Hepatocyte (in vitro differentiated cells): ENCODE measurements at places on chromosomes 4 and X. TPM values are rescaled to one million over a fixed set of nuclear protein-coding genes. Genes with fewer than 3 reads are reported as not detected.
A peak's percentile ranks its signal among the peaks of the same experiment; 100 is the strongest.

- DNase-seq, result no peak
Measured at GRCh38 chr4:24453951-24454350, 130.4 kb downstream of the DHX15 start.

- DNase-seq, result no peak
Measured at GRCh38 chr4:36189511-36190226, 54.6 kb downstream of the ARAP2 start.

DNA sequence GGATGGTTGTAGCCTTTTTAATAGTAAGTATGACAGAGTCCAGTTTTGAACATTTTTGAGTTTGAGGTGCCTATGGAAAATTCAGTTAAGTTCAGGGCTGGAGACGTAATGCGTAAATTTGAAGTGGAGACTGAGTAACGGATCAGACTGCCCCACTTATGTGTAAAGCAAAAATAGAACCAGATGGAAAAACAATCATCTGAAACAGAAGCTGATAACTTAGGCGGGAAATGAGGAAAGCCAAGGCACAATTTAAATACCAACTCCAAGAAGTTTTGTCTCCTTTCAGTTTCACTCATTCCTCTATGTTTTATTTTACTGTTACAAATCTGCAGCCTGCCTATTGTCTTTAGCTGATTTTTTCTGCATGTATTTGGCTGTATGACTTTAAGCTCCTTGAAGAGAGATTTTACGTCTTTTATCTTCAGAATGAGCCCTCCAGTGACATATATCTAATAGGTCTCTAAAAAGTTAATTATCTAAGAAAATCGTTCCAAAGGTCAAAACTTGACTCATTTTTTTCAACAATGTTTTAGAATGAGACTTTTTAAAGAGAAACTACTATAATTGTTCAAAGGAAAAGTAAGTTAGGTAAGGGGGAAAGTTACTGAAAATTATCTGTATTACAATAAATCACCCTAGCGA is 1.1 kb downstream of the SGCB start:
- DNase-seq, result no peak

GRCh38 chr4:71944956-71945355 is 86.8 kb upstream of the NPFFR2 start:
- DNase-seq, result no peak

GRCh38 chr4:145760961-145761929 is 81.3 kb downstream of the C4orf51 start:
- no peak for DNase-seq

DNA sequence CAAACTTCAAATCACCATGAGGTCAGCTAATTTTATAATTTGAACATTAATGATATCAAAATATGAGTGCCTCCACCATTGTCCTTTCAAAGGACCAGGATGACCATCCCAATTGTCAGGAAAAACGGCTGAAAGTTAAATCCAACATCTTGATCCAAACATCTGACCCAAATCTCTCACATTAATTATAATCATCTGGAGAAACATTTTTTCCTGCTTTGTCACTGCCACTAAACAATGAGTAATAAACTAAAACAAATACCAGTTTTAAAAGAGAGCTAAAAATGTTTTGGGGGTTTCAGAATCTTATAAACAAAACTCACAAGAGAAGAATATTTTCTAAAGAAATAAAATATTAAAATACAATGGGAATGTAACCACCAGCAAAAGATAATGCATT is 45.7 kb upstream of the NDST4 start:
- no peak for DNase-seq

DNA sequence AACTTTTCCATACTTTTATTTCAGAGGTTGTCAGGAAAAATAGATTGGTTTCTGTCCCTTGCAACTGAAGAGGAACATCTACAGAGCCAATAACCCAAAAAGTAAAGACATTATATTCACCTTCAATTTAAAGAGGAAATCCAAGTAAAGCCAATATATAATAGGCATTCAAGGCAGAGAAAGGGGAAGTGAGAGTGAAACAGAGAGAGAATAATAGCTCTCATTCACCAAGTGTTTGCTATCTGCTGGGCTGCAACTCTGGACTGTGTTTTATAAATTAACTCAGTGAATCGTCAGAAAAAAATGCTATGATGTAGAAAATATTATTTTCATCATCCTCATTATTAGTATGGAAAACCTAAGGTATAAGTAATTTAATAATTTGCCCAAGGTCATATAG is 448.5 kb downstream of the TRAM1L1 start:
- DNase-seq, result no peak

GRCh38 chrX:78769101-78769755 is 21.7 kb downstream of the LPAR4 start:
- DNase-seq, result no peak

GRCh38 chr4:104365618-104366017 is 129.1 kb downstream of the CXXC4 start:
- DNase-seq, result no peak

- no peak for DNase-seq
Measured at GRCh38 chrX:155997436-155997835, at the start of gene IL9R. TSS of gene IL9R (plus strand) at chrX:155997696. CDS start at chrX:155997760, 64 bp downstream.

DNA sequence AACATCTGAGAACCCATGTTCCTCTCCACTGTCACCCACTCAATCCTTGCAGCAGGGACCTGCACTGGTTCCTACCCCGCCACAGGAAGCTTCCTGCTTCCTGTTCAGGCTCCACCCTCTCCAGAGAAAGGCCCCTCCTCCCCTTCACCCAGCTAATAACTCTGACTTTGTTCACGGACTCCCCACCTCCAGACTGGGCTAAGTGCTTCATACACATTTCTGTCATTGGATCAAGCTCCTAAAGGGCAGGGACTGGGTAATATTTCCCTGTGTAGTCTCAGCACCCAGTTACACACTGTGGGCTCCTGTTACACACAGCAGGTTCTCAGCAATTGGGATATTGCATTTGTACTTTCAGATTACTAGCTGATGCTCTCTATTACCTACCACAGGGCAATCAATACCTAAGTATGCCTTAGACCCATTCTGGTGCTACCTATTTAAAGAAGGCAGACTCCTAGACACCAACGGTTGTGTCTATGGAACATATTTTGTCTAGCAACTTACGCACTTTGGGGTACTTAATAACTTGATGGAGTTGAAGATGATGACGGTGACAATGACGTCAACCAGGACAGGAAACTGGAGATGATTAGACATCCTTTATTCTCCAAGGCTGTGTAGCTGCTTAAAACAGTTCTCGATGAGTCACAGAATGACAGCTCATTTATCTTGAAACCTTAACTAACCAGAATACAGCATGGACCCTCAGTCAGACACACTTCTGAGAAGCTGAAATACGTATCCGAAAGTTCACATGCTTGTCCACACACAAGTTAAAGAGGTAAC is 58.1 kb downstream of the MAML3 start:
- DNase-seq, result peak; percentile 44

- DNase-seq, result no peak
Measured at GRCh38 chr4:187612301-187612700, 383.3 kb upstream of the ZFP42 start.

DNA sequence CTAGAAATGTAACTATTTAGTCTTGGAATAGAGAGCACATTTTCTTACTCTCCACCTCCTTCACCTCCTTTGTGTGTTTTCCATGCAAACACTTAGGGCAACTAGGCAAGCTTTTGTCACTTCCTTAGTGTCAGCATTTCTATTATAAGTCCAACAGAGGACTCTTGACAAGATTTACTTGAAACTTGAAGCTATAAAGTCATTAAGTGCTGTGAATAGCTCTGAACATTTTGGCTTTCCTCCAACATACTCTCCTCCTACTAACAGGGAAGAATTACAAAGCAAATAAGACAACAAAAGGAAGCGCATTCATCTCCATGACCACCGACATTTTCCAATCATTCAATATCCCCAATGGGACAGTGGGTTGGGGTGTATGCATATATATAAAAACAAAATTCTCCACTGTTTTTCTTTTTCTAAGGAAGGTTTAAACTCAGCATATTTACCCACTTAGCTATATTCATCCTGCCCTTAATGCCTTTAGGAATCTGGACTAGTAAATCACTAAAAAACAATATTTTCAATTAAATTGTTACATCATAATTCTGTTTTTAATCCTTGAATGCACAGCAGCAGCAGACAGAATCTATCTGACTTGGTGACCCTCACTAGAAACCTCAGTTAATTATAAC is 264.6 kb downstream of the SNCA start:
- DNase-seq, result peak; percentile 35

DNA sequence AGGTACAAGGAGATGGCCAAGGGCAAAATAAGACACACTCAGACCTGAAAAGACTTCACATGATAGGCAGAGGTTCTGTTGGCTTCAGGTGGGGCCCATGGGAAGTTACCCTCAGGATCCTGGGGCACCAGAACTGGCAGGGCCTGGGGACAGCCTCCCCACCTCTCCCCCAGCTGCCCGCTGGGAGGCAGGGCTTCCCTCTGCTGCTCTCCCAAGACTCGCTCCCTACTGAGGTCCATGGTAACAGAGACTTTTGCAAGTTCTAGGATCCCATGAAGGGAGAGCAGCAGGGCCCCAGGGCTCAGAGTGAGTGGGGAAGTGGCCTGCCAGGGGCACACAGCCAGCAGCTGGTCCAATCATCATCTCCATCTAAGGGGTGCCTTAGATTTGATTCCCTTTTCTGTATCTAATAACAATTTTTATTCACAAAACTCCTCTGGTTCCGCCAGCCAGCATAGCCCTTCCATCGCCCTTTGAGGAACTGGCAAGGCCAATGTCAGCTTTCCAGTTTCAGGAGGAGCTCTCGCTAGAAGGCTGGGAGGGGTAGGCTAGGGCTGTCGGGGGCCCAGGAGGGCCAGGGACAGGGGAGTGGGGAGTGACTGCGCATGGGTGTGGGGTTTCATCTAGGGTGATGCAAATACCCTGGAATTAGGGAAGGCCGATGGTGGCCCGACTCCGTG is 78.2 kb downstream of the SLC2A9 start:
- no peak for DNase-seq

- no peak for DNase-seq
Measured at GRCh38 chr4:155419266-155419665, 42.5 kb upstream of the MAP9 start.

GRCh38 chr4:17597517-17597916 is 16.9 kb upstream of the MED28 start:
- DNase-seq, result peak; percentile 42

DNA sequence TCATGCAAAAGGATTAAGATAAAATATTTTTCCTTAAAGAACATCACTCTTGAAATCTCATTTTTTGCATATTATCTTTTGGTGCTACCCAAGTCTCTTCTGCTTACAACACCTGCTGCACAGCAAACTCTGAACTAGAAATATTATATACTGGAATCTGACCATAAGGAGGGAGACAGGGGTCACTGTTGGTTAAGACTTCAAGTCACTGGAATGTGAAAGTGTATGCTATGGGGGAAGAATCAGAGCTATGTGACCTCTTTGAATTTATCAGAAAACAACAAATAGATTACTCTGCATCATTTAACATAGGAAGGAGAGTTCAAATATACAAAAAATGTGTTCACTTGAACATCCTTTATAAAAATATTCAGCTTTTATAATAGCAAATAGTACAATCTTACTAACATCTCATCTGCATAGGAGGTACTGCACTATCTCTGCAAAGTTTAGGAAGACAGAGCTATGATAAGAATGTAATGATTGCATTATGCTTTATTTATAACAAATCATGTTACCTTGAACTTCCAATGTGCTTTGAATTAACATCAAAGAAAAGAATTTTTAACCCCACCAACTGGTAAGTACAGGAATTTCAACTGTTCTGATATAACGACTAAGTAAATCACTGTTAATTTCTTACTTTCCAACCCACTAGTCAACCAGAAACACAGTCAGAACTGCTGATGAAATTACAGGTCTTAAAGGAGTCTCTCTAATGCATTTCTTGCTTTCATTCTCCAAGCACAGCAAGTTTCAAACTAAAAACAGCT is 69.8 kb downstream of the ZNF827 start:
- DNase-seq, result no peak

GRCh38 chrX:69109036-69109663 is 56.1 kb downstream of the PJA1 start:
- no peak for DNase-seq

- DNase-seq, result no peak
Measured at GRCh38 chr4:25884031-25884782, 21.4 kb upstream of the SEL1L3 start.

DNA sequence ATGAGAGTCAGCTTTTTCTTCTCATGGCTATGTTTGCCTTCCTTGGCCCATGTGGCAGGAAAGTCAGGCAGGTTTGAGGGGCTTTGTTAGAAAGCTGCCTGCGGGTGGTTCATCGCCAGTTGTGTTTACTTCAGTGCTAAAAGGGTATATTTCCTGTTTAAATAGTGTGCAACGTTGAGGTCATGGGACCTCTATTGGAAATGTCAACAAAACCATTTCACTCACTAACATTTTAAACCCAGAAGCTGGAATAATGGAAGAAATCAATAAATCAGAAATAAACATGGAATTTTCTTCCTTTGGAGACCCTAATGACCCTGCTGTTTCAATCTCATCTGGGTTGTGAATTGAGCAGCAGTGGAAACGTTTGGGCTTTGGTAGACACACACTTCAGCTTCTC is 185.8 kb downstream of the ANKRD50 start:
- no peak for DNase-seq

- no peak for DNase-seq
Measured at GRCh38 chrX:138877746-138878145, 166.2 kb upstream of the FGF13 start.

- no peak for DNase-seq
Measured at GRCh38 chr4:11488657-11489452, 60.2 kb upstream of the HS3ST1 start.

GRCh38 chrX:100379388-100379986 is 30.6 kb downstream of the PCDH19 start:
- DNase-seq, result peak; percentile 38

DNA sequence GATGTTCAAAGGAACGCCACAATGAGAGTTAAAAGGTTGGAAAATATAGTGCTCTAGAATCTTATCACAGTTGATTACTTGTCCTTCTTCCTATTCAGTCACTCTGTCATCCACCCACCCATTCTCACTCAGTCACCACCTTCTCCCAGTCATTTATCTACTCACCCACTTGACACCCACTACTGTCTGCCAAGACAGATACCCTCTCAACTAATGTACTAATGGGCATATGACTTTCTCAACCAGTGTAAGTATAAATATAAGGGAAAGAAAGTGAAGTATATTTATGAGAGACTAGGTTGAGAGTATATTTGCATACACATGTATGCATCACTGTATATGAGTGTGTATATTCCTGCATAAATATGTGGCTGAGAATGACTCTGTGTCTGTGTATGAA is 20.0 kb downstream of the MID2 start:
- no peak for DNase-seq

The IRS4 gene
- 0.70 and 1.0 TPM in 2 replicates for total RNA-seq

The FGF13 gene
- total RNA-seq, result 9.5 and 12.5 TPM in 2 replicates

The MSX1 gene
- 25.4 and 25.7 TPM in 2 replicates for total RNA-seq

The STK32B gene
- total RNA-seq, result 1.6 and 3.9 TPM in 2 replicates

The SOD3 gene
- 5.1 and 7.5 TPM in 2 replicates for total RNA-seq

The TEX13D gene
- not detected in 2 replicates for total RNA-seq

The ADGRG4 gene
- total RNA-seq, result 0.08 and 0.27 TPM in 2 replicates

The TRIM61 gene
- total RNA-seq, result not detected in 2 replicates

The OPHN1 gene
- total RNA-seq, result 5.6 and 10.3 TPM in 2 replicates

The SERPINA7 gene
- total RNA-seq, result 42.9 and 43.1 TPM in 2 replicates

The FATE1 gene
- total RNA-seq, result not detected in 2 replicates

The SPIN4 gene
- 6.9 and 7.5 TPM in 2 replicates for total RNA-seq

The JCHAIN gene
- total RNA-seq, result 0.44 TPM in 1 of 2 replicates, not detected in the other

The C1QTNF7 gene
- total RNA-seq, result 1.4 and 10.5 TPM in 2 replicates

The CPLX1 gene
- total RNA-seq, result 0.16 and 0.30 TPM in 2 replicates

The ARFIP1 gene
- total RNA-seq, result 34.6 and 39.1 TPM in 2 replicates

The ADH7 gene
- total RNA-seq, result not detected in 2 replicates

The TEX13A gene
- total RNA-seq, result not detected in 2 replicates
